ENCODE measurements at places on chromosomes 5 and 9.

- no peak for DNase-seq
Measured at GRCh38 chr9:114000063-114000454, 78.0 kb downstream of the AMBP start.

GRCh38 chr5:176533894-176534611, 3.1 kb downstream of the RNF44 start:
- DNase-seq: no peak

DNA sequence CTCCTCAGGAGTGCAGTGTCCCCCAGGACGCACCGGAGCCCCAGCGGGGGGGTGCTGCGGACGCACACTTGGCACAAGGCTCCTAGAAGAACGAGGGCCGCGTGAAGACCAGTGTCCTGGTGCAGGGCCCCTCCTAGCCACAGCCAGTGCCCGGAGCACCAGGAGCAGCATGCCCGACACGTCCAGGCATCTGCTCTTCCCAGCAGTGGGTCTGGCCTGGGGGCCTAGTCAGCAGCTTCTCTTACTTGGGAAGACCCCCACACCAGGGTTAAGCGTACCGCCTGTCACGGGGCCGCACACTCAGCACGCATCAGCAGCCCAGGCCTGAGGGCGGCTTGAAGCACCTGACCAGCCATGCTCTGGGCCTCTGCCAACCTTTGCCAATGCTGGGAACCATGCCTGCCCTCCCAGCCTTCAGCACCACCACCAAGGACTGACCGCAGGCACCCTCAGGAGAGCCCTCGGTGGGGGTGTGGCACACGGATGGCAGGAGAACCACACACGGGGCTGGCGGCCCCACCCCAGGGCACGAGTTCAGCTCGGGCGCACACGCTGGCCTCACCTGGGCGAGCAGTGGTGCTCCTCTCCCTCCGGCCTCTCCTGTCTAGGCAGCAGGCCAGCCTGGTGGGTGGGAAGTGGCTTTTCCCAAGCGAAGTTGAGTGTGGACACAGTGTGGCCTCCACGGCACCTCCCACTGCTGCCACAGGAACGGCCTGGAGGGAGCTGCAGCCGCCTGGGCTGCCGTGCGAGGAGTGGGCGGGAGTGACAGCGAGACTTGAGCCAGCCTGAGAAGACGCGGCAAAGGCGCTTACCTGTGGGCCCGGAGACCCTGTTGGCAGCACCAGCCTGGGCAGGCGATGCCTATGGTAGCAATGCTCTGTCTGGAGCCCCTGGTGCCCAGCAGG, 12.0 kb upstream of the AJM1 start:
- DNase-seq: no peak

- no peak for DNase-seq
Measured at GRCh38 chr9:74609671-74610405, 112.7 kb downstream of the RORB start.

DNA sequence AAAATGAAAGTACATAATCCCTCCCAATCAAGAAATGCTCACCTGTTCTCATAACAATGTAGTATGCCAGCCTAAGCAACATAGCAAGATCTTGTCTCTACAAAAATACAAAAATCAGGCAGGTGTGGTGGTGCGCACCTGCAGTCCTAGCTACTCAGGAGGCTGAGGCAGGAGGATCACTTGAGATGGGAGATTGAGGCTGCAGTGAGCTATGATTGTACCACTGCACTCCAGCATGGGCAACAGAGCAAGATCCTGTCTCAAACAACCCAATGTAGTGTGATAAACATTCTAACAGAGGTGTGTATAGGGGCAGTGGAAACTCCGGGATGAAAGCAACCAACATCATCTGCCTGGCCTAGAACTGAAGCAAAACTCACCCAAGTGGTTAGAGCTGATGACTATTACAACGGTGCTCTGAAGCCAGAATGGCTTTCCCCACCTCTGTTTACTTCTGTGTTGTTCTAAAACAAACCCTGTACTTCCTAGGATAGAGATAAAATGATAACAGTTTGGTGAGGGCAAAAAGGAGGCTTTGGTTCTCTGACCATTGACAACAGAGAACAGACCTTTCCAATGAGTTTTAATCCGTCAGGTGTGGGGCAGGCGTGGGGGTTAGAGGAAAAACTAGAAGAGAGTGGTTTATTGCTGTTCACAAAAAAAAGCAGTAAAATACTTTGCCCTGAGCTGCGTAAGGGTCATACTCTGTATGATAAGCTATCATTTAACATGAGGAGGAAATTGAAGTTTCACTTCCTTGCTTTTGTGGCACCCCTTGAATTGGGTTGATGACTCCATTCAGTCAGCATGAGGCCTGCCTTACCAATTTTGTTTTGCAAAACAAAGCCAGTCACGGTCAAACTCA, 18.9 kb downstream of the WNT8A start:
- no peak for DNase-seq

DNA sequence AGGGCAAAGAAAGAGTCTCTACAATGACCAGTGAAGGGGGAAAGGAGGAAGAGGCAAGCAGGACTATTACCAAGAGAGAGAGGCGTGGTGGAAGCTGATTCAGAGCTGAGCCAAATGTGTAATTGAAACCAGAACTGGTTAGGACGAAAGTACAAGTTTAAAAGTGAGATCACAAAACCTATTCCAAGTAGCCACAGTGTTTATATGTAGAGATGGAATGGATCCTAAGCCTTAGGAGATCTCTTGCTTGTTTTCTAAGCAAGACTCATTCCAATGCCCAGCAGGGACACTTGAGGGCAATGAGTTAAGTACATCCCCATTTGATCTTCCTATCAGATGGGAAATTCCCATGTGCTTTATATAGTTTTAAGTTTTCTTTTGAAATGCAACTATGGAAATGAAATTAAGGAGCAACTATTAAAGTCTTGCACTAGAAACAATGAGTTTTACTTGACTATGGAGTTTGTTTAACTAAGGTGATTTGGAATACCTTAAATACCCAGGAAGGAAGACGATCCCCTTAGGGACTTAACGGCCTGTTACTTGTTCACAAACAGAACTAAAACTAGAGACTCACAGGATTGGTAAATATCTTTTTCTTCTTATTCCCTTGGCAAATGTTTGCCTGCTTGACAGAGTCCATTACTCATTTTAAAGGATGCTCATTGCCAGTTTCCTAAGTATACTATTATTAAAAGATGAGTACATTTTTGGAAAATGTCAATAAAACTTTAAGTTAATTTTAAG, 51.1 kb upstream of the SNX2 start:
- no peak for DNase-seq

GRCh38 chr9:35431467-35431866, 58.4 kb upstream of the RUSC2 start:
- no peak for DNase-seq

DNA sequence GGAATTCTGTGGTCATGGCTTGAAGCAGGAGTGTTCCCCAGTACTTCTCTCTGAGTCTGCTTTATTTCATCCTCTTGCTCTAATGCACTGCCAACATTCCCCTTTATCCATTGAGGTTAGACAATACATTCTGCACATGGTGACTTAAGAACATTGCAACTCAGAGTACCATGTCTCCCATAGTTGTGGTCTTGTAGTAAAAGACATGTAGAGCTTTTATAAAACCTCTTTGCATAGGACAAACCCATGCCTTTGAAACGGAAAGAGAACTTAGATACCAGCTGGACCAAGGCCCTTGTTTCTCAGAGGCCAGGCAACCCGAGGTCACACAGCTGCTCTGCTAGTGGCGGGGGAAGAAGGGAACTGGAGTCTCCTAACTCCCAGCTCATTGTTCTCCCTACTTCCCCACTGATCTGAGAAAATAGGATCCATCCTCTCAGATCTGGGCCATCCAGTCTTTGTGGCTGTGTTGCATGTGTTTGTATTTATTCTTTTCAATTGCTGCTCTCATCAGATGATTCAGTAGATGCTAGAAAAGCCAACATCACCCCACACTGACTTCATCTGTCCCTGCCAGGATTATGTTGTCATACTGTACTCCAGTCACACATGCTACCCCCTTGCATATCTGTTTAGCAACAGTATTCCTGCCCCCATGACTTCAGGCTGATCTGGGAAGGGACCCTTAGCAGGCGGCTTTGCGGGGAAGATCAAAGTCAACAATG, 236.9 kb downstream of the SAXO1 start:
- DNase-seq: no peak

- DNase-seq: no peak
Measured at GRCh38 chr9:27367921-27368315, 71.0 kb upstream of the EQTN start.

DNA sequence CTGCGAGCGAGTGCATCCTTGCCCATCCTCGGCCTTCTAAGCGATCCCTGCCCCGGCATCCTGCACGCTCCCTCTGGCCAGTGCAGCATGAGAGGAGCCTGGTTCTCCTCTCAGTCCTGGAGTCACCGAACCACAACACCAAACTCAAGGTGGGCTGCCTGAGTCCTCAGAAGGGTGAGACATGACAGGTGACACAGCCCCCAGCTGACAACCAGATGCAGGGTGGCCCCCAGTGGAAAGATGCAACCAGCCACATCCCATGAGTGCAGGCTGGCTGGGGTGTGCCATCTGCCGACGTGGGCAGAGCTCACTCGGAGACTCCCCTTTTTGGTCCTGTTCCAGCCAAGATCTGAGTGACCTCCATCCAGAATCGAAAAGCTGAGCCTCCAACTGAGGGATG, 58.4 kb downstream of the COL23A1 start:
- DNase-seq: no peak

- no peak for DNase-seq
Measured at GRCh38 chr5:81848362-81848880, 97.5 kb upstream of the SSBP2 start.

DNA sequence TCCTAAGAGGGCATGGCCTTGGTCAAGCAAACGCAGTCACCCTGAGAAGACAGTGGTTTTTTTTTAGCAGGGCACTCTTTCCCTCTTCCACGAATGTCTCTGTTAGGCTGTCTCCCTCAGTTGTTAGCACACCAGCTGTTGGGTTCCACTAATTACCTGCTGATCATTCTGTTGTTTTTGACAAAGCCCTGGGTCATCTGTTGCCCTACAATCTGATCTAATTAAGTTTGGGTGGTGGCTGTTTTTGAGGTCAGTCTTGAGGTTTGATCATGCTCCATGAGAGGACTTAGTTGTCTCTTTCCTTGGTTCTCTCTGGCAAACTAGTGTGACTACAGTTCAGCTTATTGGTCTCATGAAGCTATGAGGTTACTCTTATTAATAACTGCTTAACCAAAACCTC, 5.0 kb upstream of the PTPDC1 start:
- no peak for DNase-seq

GRCh38 chr5:63025679-63026078, 447.1 kb downstream of the LRRC70 start:
- DNase-seq: no peak

DNA sequence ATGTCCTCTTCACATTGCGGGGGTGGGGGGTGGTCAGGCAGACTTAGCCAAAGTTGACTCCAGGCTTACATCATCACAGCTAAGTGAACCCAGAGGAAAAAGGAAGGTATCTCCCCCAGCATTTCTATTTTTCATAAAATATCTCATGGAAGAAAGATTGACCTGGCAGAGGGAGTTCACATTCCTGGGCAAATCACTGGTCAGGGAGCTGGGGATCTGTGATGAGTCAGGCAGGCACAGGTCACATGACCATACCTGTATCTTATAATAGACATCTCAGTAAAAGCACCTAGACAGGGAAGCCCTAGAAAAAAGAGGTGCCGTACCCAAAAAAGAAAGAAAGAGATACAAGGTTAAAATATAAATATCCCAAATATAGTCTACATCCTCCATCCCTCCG, 57.3 kb upstream of the WWC1 start:
- DNase-seq: no peak

DNA sequence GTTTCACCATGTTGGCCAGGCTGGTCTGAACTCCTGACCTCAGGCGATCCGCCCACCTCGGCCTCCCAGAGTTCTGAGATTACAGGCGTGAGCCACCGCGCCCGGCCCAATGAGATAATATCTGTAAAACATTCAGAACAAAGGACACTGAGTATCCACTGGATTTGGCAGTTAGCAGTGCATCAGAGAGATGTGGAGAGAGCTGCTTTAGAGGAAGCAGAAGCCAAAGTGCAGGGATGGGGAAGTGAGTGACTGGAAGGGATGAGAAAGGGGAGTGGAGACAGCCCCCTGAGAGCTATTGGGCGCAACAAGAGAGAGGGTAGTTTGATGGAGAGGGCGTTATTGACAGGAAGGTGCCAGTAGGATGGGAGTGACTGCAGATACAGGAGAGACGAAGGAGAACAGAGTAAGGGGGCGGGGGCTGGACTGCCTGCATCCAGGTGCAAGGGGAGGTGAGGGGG, 157.5 kb upstream of the SHB start:
- DNase-seq: no peak

GRCh38 chr5:143524338-143524945, 121.0 kb upstream of the NR3C1 start:
- no peak for DNase-seq

DNA sequence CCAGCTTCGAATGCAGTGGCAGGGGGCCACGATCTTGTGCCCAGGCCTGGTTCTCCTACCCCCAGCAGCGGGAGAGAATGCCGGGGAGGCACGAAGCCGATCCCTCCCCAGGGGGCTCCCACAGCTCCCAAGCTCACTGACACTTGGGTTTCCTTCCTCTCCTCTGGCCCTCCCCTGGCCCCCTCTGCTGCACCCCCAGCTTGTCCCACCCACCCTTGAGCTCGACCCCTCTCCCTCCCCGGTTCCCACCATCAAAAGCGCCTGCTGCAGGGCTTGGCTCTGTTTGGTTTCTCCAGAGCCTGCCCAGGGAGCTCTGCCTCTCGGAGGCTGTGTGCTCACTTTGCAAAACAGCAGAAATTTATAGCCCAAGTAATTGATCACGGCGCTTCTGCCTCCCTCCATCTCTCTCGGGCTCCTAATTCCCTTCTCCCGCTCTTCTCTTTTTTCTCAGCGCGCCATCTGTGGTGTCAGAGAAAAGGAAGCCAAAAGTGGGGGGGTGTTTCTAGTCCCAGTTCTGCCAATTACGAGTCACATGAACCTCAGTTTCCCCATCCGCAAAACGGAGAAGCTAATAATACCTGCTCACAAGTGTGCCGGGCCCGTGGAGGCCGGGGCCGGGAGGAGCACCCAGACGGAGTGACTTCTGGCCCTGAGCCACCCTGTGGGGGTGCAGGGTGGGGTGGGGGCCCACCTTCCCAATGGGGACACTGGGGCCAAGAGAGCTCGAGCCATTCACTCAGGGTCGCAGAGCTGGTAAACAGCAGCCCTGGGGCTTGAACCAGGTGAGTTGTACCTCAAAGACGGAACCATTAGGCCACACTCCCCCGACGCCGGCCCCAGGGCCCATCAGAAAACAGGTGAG, 141.2 kb upstream of the IER5L start:
- no peak for DNase-seq

All from stimulated activated CD4-positive, alpha-beta T cell treated with anti-CD3 and anti-CD28 coated beads, Interleukin-12 subunit alpha, Interleukin-12 subunit beta, amount 100 ng/mL, for 48 hours (primary cell).